Immature natural killer cell (primary cell): ENCODE measurements at places on chromosomes 11 and 22. TPM values are rescaled to one million over a fixed set of nuclear protein-coding genes. Genes with fewer than 3 reads are reported as not detected.

The GNG3 gene
- not detected for polyA plus RNA-seq

The TUBA8 gene
- 2.2 TPM for polyA plus RNA-seq

The TSGA10IP gene
- polyA plus RNA-seq, result not detected

The APOBEC3F gene
- polyA plus RNA-seq, result 16.8 TPM

The NELL1 gene
- not detected for polyA plus RNA-seq
